Uterus (tissue), 4 donors: ENCODE measurements at places on chromosomes 4 and X. TPM values are rescaled to one million over a fixed set of nuclear protein-coding genes. Genes with fewer than 3 reads are reported as not detected.
A peak's percentile ranks its signal among the peaks of the same experiment; 100 is the strongest.

- no peak overlapping the region for H3K4me3 ChIP-seq
- H3K27ac ChIP-seq, result no peak overlapping the region
- H3K36me3 ChIP-seq, result no peaks in the 10 kb centered on the region
Measured at GRCh38 chr4:55386840-55387239, 8.9 kb upstream of the TMEM165 start.

DNA sequence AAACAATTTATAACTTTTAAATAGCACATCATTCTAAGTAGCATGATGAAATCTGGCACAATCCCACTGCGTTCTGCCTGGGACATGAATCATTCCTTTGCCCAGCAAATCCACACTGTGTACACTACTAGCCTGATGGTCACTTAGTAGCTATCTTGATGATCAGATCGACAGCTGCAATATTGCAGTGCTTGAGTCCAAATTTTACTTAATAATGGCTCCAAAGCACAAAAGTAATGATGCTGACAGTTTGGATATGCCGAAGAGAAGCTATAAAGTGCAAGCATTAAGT lies 86.6 kb upstream of the NPNT start:
- peak overlapping the region; percentile 7 for H3K4me3 ChIP-seq
- H3K4me1 ChIP-seq, result no peaks in the 10 kb centered on the region
- H3K36me3 ChIP-seq, result no peaks in the 10 kb centered on the region
- no peak for DNase-seq

GRCh38 chr4:76276813-76277212 lies 25.3 kb downstream of the FAM47E start:
- DNase-seq, result no peak
- H3K4me3 ChIP-seq, result no peak overlapping the region
- H3K36me3 ChIP-seq, result no peaks in the 10 kb centered on the region
- no peaks in the 10 kb centered on the region for H3K4me1 ChIP-seq
- no peak overlapping the region for H3K27ac ChIP-seq

DNA sequence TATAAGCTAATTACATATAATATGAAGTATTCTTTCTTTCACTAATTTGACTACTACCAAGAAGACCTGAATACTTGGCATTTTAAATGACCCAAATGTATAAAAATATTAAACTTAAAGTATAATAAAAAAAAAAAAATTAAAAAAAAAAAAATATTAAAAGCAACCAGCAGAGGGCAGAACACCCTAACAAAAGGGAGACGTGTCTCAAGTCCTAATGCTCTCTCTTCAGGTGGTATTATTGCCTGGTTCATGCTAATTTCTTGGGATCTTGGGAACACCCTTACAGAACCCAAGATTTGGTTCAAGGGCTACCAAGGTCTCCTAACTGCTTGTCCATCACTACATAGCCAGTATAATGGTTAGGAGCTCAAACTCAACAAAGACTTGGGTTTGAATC lies 754.8 kb downstream of the RAB28 start:
- no peak overlapping the region for H3K4me3 ChIP-seq
- H3K36me3 ChIP-seq, result no peaks in the 10 kb centered on the region
- H3K27me3 ChIP-seq, result no peaks in the 10 kb centered on the region

PROM1 gene
- 0.51 TPM for total RNA-seq

UBE2K gene
- 72.9 TPM for total RNA-seq

- no peak overlapping the region for H3K4me3 ChIP-seq
- no peaks in the 10 kb centered on the region for H3K4me1 ChIP-seq
- H3K27ac ChIP-seq, result no peak overlapping the region
- no peaks in the 10 kb centered on the region for H3K36me3 ChIP-seq
- H3K27me3 ChIP-seq, result no peaks in the 10 kb centered on the region
- DNase-seq, result no peak
Measured at GRCh38 chrX:29545878-29546277, 669.5 kb upstream of the MAGEB2 start.

DNA sequence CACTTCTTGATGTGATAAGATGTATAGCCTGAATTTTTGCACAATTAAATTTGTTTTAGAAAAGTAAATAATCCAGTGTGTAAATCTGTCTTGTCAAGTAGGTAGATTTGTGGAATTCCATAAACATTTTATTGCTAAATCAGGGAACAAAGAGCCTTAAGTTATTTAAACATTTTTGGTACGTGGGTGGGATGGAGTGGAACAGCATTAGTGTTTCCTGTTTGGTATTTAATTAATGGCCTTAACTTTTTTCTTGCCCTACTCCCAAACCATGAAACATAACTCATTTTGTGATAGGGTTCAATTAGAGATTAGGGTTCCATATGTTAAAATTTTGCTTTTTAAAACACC lies 5.1 kb downstream of the NUDT9 start:
- no peak overlapping the region for H3K27ac ChIP-seq
- H3K36me3 ChIP-seq, result no peaks in the 10 kb centered on the region
- H3K27me3 ChIP-seq, result no peaks in the 10 kb centered on the region
- no peaks in the 10 kb centered on the region for H3K4me1 ChIP-seq
- DNase-seq, result no peak

GRCh38 chr4:119794681-119795080 lies 166.1 kb upstream of the PDE5A start:
- no peaks in the 10 kb centered on the region for H3K27me3 ChIP-seq
- no peak for DNase-seq
- H3K27ac ChIP-seq, result no peak overlapping the region
- H3K36me3 ChIP-seq, result no peaks in the 10 kb centered on the region
- no peak overlapping the region for H3K4me3 ChIP-seq
- H3K4me1 ChIP-seq, result no peaks in the 10 kb centered on the region

ARHGEF38 gene
- 0.26 TPM for total RNA-seq

GRCh38 chrX:112254896-112255295 lies 172.3 kb upstream of the TRPC5 start:
- no peaks in the 10 kb centered on the region for H3K4me1 ChIP-seq
- no peak overlapping the region for H3K27ac ChIP-seq
- no peaks in the 10 kb centered on the region for H3K36me3 ChIP-seq
- DNase-seq, result no peak

CABS1 gene
- not detected for total RNA-seq

- peaks cover 5% of the 10 kb centered on the region for H3K27me3 ChIP-seq
- no peak overlapping the region for H3K4me3 ChIP-seq
- H3K36me3 ChIP-seq, result no peaks in the 10 kb centered on the region
- DNase-seq, result no peak
- H3K27ac ChIP-seq, result no peak overlapping the region
Measured at GRCh38 chrX:68826113-68826980, 2.5 kb upstream of the EFNB1 start.

PLAC8 gene
- total RNA-seq, result 2.6 TPM

DNA sequence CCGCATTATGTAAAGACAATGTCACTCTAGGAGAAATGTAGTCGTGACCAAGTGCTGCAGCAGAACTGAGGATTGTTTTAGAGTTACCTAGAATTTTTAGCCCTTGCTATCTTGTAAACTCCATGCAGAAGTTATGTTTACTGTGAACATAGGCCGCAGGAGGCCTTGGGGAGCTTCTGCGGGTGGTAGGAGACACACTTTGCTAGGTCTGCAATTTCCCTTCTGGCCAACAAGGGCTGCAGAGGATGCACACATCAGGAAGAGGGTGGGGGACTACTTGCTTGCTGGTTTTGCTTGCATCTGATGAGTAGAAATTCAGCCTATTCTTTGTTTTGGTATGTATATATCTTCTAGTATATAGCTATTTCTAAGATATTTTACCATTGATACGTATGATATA lies 23.1 kb downstream of the BANK1 start:
- H3K27me3 ChIP-seq, result no peaks in the 10 kb centered on the region
- H3K27ac ChIP-seq, result no peak overlapping the region
- no peak overlapping the region for H3K4me3 ChIP-seq
- H3K4me1 ChIP-seq, result no peaks in the 10 kb centered on the region
- H3K36me3 ChIP-seq, result no peaks in the 10 kb centered on the region

UGT2B11 gene
- not detected for total RNA-seq

- no peak overlapping the region for H3K4me3 ChIP-seq
- DNase-seq, result no peak
- H3K27me3 ChIP-seq, result no peaks in the 10 kb centered on the region
- H3K36me3 ChIP-seq, result no peaks in the 10 kb centered on the region
- H3K4me1 ChIP-seq, result no peaks in the 10 kb centered on the region
Measured at GRCh38 chrX:150872773-150873336, 25.6 kb downstream of the CD99L2 start.

- H3K27me3 ChIP-seq, result no peaks in the 10 kb centered on the region
- H3K36me3 ChIP-seq, result no peaks in the 10 kb centered on the region
- no peak overlapping the region for H3K27ac ChIP-seq
Measured at GRCh38 chr4:119678761-119679160, 50.2 kb upstream of the PDE5A start.

DNA sequence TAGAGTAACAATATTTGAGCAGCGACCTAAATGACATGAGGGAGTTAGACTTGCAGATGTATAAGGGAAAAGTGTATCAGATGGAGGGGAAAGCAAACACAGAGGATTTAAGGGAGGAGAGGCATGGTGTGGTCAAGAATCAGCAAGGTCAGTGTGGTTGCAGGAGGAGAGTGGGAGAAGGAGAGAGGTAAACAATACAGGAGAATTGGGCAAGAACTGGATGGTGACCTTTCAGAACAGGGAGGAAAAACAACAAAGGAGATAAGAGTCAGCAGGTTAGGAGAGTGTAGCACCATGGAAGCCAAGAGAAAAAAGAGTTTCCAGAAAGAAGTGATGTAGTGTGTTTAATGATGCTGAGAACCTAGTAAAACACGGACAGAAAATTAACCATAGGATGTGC lies 178.5 kb downstream of the PAPSS1 start:
- DNase-seq, result no peak
- no peaks in the 10 kb centered on the region for H3K27me3 ChIP-seq
- no peaks in the 10 kb centered on the region for H3K36me3 ChIP-seq
- no peaks in the 10 kb centered on the region for H3K4me1 ChIP-seq

DNA sequence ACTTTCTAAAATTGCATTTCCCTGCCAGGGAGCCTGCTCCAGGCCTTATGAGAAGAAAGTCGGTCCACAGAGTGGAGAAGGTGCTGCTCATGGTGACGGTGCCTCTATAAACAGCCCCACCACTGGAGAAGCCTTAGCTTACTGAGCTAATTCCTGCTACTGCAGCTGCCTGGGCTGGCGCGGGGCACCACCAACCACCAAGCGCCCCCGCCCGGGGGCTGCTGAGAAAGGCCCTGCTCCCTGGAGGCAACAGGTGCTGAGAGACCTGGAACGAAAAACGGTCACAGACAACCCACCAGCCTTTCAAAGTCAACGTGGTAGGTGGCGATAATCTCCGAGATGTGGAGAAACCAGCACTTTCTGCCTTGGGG lies 2.9 kb downstream of the HCFC1 start:
- H3K4me3 ChIP-seq, result peak overlapping the region; percentile 52
- H3K36me3 ChIP-seq, result no peaks in the 10 kb centered on the region
- no peak for DNase-seq
- H3K4me1 ChIP-seq, result peaks cover 4% of the 10 kb centered on the region
- no peaks in the 10 kb centered on the region for H3K27me3 ChIP-seq

DNA sequence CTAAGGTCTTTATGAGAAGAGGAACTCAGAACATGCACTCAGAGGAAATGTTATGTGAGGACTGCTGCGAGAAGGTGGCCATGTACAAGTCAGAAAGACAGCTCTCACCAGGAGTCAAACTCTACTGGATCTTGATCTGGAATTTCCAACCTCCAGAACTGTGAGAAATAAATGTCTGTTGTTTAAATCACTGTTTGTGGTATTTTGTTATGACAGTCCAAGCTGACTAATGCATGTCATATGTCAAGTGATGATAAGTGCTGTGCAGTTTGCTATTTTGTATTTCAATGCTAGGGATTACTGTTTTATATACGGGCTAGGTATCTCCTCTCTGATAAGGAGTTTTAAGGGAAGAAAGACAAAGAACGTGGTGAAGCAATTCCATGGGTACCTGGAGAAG lies 162.3 kb downstream of the CPEB2 start:
- H3K27me3 ChIP-seq, result no peaks in the 10 kb centered on the region
- no peak overlapping the region for H3K4me3 ChIP-seq
- no peak for DNase-seq
- no peaks in the 10 kb centered on the region for H3K36me3 ChIP-seq
- no peak overlapping the region for H3K27ac ChIP-seq

GRCh38 chrX:71256051-71256450 lies 2.1 kb upstream of the ZMYM3 start:
- H3K27ac ChIP-seq, result no peak overlapping the region
- no peaks in the 10 kb centered on the region for H3K27me3 ChIP-seq
- no peaks in the 10 kb centered on the region for H3K36me3 ChIP-seq
